ENCODE measurements at places on chromosomes 3 and 15.

DNA sequence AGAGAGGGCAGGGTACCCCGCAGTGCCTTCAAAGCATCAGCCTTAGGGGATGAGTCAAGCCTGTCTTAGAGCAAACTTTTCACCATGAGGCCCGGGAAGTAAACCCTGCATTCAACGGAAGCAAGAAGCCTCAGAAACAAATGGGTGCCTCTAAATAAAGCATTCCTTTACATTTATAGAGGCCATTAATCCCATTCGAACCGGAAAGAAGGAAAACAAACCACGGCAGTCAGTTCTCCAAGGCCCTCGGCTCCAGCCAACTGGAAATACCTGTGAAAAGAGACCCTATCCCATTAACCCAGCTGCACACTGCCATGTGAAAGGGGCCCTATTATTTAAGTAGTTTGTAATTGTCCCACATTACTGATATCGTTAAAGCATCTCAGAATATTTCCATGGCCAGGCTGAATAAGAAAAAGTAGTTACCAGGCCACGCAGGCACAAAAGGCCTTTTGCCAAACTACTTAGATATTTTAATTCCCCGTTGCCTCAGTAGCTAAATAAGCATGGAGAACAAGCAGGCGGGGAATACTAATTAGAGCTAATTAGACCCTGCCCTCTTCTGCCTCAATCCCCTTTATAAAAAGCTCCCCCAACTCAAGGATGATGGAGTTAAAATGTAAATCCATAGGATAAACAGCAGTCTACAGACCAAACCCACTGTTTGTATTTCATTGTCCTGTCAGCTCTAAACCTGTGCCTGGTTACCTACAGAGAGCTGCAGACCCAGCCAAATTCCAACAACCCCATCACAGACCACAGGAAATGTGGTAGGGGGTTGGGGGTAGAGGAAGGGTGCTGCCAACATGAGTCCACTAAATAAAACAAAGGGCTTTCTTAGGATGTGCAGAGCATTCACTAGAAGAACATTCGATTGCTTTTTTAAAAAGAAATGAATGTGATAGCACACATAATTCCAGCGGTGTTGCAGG is 4.1 kb downstream of the ITGB5 start:
- DNase-seq: no peak

DNA sequence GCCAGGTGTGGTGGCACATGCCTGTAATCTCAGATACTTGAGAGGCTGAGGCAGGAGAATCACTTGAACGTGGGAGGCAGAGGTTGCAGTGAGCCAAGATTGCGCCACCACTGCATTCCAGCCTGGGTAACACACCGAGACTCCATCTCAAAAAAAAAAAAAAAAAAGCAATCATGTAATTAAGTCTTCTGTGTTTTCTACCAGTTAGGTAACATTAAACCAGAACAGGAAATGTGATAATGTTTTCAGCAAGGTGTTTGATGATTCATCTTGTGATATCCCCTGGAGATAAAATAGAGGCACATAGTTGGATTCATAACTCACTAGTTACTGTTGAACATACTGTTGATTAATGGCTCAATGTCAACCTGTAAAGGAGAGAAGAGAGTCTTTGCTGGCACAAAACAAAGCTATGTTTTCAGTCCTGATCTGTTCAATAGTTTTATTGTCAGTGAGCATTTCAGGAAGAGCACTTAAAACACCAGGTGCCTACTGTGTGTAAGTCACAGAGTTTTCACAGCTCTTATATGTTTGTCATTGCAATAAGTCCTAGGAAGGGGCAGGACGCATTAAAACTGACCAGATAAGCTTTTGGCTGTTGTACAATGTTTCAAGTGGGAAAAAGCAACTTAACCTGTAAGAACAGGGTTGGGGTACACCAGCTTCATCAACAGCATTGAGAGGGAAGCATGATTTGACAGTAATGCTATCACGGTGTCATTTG is 19.5 kb downstream of the DNAJB11 start:
- no peak for DNase-seq

- no peak for DNase-seq
Observed at GRCh38 chr15:78808550-78808949, 2.7 kb downstream of the ADAMTS7 start.

DNA sequence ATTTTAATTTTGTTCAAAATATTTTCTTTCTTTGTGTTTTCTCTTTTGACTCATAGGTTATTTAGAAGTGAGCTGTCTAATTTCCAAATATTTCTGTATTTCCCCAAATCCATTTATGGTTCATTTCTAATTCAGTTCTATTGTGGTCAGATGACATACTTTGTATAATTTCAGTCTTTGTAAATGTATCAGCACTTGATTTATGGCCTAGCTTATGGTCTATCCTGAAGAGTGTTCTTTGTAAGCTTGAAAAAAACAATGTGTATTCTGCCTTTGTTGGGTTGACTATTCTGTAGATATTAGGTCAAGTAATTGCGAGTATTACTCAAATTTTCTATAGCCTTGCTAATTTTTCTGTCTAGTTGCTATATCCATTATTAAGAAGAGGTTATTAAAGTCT is 311.2 kb downstream of the OCA2 start:
- no peak for DNase-seq

DNA sequence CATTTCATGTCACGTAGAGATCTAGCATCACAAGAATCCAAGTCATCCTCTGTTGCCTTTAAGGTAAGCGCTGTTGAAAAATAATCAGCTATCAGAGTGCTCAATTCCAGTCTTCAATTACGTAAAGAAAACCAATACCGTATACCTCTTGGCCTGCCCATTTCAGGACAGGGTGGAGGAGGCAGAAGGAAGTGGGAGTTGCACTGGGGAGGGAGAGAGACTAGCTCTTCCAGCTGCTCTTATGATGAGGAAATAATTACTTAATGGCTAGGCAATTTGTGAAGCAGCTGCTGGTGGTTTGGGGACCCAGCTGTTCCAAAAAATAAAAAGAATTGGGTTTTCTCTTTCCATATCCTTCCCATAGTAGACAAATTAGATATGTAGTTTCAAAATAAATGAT is 365.8 kb upstream of the MCTP2 start:
- DNase-seq: no peak

DNA sequence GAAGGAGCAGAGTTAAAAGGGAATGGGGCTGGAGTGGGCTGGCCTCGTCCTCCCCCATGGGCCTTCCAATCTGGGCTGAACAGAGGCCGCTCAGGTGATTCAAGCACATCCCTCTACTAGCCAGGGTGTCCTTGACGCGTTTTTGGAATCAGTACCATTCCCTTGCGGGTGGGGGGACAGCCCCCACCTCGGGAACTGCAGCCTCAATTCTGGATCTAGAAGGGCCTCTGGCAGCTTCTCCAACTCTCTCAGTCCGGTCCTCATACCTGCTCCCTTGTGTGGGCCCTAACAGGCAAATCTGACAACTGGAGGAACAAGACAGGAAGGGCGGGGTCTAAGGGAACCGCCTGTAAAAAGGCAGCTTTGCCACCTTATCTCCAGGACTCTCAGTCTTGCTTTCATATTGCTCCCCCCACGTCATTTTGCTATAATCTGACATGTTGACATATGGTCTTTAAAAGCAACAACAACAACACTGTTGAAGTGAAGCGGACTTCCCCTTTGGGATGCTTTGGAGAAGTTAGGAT is 802 bp upstream of the CHRNB4 start:
- DNase-seq: no peak

DNA sequence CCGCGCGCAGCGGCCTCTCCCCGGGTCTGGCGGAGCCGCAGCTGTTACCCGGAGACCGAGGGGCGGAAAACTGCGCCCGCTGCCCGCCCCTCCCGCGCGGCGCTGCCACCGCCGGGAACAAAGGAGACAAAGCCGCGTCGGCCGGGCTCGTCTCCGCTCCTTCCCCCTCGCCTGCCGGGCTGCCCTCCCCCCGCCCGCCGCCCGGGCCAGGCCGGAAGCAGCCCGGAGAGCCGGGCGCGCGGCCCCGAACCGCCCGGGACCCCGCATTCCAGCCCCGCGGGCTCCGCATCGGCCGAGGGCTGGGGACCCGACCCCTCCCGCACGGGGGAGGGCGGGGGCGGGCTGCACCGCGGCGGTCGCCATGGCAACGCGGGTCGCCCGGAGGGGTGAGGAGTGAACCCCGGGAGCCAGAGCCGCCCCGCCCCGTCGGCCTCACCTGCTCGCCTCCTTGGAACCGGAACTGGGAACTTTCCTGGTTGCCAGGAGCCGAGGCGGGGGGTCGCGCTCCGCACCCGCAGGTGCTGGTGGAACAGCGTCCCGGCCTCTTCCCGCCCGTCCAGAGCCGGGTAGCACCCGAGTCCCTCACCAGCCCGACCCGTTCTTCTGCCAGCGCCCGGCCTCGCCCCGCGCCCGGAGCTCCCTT is 448 bp downstream of the PLXNB1 start:
- DNase-seq: no peak

- no peak for DNase-seq
Observed at GRCh38 chr15:24659622-24660021, 16.0 kb upstream of the NPAP1 start.

DNA sequence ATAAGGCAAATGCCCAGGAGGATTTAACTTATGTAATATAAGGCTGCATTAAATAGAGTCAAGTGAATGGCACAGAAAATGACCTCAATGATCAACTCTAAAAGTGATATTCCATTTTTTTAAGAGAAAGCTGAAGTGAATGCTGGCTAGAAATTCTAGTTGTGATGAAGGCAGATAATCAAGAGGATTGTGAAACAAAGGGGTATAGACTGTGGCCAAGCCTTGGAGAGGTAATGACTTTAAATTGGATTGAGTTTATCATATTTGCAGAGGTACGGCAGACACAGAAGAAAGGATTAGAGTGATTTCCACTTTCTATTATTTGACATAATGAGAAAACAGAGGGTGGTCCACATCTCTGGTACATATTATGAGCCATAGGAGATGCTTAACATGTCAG is 269.2 kb downstream of the MECOM start:
- DNase-seq: no peak

DNA sequence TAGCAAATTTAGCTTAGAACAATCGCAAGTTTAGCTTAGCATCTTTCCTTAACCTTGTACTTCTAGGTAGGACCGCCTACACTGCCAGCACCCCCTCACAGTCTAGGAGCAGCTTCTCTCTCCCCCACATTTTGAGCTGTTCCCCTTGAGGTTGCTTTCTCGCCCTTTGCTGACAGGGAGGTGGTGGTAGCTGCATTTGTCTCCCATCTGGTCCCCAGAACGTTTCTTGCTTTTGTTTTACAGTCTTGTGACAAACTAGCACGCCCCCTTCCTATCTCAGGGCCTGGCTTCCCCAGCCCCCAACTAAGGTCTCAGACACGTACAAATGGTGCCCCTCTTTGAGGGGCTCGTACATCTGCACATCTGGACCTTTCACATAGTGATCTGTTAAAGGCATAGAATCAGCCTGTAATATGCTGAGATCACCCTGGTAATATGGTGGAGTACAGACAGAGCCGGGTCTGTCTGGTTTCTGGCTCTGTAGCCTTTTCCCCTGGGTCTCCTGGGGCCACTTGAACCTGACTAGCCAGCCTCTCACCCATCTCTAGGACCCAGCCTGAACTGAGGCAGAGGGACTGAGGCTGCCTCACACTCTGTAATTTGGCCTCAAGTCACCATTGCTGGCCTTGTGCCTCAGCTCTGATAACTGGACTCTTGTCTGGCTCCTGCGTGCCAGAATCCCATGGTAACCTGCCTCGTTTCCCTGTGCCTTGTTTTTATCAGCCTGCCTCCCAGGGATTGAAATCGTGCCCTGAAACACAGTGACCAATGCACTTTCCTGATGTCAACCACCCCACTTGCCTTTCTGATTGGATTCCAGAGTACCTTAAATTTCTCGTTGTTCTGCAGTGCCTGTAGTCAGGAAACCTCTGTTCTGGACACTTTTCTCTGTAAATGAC is 27.7 kb downstream of the CRTC3 start:
- DNase-seq: no peak

DNA sequence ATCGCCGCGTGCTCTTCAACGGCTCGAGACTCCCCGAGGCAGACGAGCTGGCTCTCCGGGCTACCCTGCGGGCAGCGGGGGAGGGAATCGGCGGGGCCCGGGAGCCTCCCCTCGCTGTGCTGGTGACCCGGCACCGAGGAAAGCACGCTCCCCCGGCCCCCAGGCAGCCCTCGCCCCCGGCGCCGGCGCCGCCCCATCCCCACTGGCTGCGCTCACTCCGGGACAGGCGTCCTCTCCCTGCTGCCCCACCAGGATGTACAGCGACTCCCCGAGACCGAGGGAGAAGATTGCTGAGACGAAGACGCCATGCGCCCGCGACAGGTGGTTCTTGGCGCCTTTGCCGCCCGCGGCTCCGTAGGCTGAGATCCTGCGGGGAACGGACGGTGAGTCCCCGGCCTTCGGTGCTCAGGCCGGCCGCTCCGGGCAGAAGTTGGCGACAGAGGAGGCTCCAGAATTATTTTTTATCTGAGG is 1.7 kb downstream of the LTK start:
- no peak for DNase-seq

GRCh38 chr3:150136242-150136641 is 165.5 kb upstream of the PFN2 start:
- no peak for DNase-seq

- DNase-seq: no peak
Observed at GRCh38 chr15:70259028-70259424, 161.3 kb upstream of the TLE3 start.

- no peak for DNase-seq
Observed at GRCh38 chr15:94077938-94078337, 153.4 kb upstream of the MCTP2 start.

- DNase-seq: no peak
Observed at GRCh38 chr3:70919091-70919490, 606.7 kb upstream of the MDFIC2 start.

DNA sequence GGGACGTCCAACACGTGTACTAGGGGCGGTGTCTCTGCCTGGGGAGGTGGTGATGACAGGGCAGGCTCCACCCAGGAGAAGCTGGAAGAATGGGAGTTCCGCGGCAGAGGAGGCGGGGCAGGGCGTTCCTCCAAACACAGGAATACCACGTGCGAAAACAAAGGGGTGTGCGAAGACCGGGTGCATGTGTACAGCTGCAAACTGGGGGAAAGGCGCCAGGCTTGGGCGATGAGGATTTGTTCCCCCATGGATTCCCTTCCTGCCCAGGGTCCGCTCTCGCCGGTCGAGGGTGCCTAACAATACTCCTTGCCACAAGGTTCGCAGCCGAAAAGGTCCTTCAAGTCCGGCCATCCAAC is 500 bp upstream of the ZSCAN2 start:
- no peak for DNase-seq

GRCh38 chr3:159828542-159828943 is 160.1 kb upstream of the IL12A start:
- no peak for DNase-seq

- DNase-seq: no peak
Observed at GRCh38 chr3:54536450-54536849, 391.4 kb downstream of the LRTM1 start.

GRCh38 chr3:138786788-138787271 is 47.9 kb downstream of the PIK3CB start:
- DNase-seq: no peak

DNA sequence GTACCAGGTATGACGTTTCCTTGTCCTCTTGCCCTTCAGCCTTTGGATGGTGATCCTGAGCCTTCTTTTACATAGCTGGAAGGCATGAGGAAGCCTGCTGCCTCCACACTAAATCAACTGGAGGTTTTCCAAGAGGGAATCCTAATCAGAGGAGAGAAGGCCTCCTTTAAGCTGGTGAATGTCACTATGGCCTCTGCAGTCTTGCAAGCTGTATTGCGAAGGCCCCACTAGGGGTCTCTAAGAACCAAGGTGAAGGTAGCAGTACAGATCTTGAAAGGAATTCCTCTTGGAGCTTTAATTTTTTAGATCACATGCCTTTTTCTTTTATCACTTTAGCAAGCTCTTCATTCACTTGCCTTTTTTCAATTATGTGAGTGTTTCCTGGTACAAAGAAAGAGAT is 119.2 kb downstream of the GHSR start:
- DNase-seq: no peak

All from stimulated activated CD4-positive, alpha-beta T cell treated with anti-CD3 and anti-CD28 coated beads, Interleukin-1b, Interleukin-23, amount 100 ng/mL, for 1 hour (primary cell).